ENCODE measurements at places on chromosomes 16 and 17.

GRCh38 chr16:12803203-12804093 is at the start of gene CPPED1:
CPPED1 (minus strand) TSS chr16:12803887; CDS start chr16:12803776, 111 bp downstream.
- DNase-seq: peak; percentile 95
- H3K27me3 ChIP-seq: no peaks in the 10 kb centered on the region
- no peaks in the 10 kb centered on the region for H3K4me1 ChIP-seq
- no peaks in the 10 kb centered on the region for H3K36me3 ChIP-seq
- peak within 1 kb of the TSS; percentile 82 for H3K27ac ChIP-seq
- H3K4me3 ChIP-seq: peak within 1 kb of the TSS; percentile 60

DNA sequence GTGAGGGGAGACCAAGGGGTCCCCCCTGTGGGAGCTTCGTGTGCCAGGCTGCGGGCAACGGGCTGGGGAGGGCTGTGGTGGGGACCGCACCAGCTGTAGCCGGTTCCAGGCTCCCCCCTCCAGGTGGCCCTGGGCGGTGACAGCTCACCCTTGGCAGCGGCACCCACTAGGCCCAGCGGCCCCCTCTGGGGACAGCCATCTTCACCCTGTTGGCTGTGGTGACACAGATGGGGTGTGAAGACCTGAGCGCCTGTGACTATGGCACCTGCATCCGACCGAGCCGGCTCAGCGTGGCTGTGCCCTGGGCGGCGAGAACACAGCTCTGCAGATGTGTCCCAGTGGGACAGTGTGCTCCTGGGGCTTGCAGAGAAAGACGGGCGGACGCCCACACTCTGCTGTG is 1.1 kb upstream of the C1QTNF8 start:
- peak overlapping the region; percentile 96 for H3K27ac ChIP-seq
- peaks cover 49% of the 10 kb centered on the region for H3K4me1 ChIP-seq
- H3K36me3 ChIP-seq: no peaks in the 10 kb centered on the region
- DNase-seq: no peak
- peaks cover 2% of the 10 kb centered on the region for H3K27me3 ChIP-seq
- H3K4me3 ChIP-seq: no peak overlapping the region

- H3K36me3 ChIP-seq: peaks cover 17% of the 10 kb centered on the region
- no peak overlapping the region for H3K4me3 ChIP-seq
- no peak overlapping the region for H3K27ac ChIP-seq
- H3K4me1 ChIP-seq: no peaks in the 10 kb centered on the region
These were observed 16.6 kb downstream of the GPR179 start for GRCh38 chr17:38326996-38327792.

DNA sequence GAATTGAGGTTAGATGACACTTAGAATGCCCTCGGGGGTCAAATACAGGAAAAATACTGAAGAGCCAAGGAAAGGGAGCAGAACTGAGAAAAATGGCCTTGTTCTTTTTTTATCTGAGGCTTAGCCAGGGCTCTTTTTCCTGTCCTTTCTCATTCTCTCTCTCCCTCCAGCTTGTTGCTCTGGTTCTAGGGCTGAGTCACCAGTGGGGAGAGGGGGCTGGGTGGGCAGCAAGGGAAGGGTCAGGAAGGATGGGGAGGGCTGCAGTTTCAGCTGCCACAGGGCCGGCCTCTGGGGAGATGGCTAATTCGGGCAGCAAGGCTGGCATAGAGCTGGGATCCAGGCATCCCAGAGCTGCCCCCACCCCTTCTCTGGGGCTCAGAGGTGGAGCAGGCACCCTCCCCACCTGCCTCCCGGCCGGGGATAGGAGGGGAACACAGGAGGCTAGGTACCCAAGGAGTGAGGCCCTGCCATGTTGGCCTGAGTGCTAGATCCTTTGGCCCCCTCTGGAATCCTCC is 3.9 kb downstream of the ITGA3 start:
- peak; percentile 96 for DNase-seq
- peak overlapping the region; percentile 99 for H3K27ac ChIP-seq
- peak overlapping the region; percentile 95 for H3K4me3 ChIP-seq
- no peaks in the 10 kb centered on the region for H3K36me3 ChIP-seq
- no peaks in the 10 kb centered on the region for H3K27me3 ChIP-seq
- no peaks in the 10 kb centered on the region for H3K4me1 ChIP-seq

DNA sequence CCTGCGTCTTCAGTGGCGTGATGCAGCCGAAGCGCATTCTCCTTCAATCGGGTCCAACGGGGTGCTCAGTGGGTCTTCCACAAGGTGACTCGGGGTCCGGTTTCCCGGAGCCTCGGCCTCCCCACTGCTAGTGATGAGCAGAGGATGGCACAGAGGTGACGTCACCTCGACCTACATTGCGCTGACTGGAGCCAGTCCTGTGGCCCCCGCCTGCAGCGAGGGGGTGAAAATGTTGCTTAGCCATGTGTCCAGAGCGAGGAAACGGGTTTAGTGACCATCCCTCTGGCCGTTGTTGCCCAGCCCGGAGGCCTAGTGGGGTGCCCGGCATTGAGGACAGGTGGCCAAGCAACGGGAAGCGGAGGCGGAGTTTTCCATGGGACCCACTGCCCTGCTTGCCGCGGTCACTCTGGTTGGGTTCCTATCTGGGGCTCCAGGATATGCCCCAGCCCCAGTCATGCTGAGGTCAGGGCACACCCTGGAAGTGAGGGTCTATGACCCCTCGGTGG is 190.6 kb upstream of the CIBAR2 start:
- H3K27me3 ChIP-seq: no peaks in the 10 kb centered on the region
- no peak overlapping the region for H3K27ac ChIP-seq
- DNase-seq: no peak

GRCh38 chr17:70168044-70168976 is 1.0 kb upstream of the KCNJ2 start:
- H3K36me3 ChIP-seq: no peaks in the 10 kb centered on the region
- H3K27ac ChIP-seq: peak overlapping the region; percentile 74
- DNase-seq: peak; percentile 67

- H3K4me3 ChIP-seq: no peak overlapping the region
- H3K27me3 ChIP-seq: peaks cover 45% of the 10 kb centered on the region
- no peak overlapping the region for H3K27ac ChIP-seq
- no peak for DNase-seq
These were observed 13.4 kb downstream of the ST6GALNAC1 start for GRCh38 chr17:76630151-76630550.

- H3K36me3 ChIP-seq: peaks cover 19% of the 10 kb centered on the region
- no peaks in the 10 kb centered on the region for H3K4me1 ChIP-seq
- H3K4me3 ChIP-seq: no peak overlapping the region
- no peaks in the 10 kb centered on the region for H3K27me3 ChIP-seq
- H3K27ac ChIP-seq: no peak overlapping the region
- no peak for DNase-seq
These were observed 29.7 kb upstream of the GFOD2 start for GRCh38 chr16:67748834-67749233.

GRCh38 chr17:77693776-77694175 is 264.7 kb upstream of the TNRC6C start:
- no peaks in the 10 kb centered on the region for H3K27me3 ChIP-seq
- no peaks in the 10 kb centered on the region for H3K36me3 ChIP-seq
- peak; percentile 25 for DNase-seq
- no peak overlapping the region for H3K27ac ChIP-seq

- no peaks in the 10 kb centered on the region for H3K4me1 ChIP-seq
- H3K27me3 ChIP-seq: no peaks in the 10 kb centered on the region
- H3K4me3 ChIP-seq: no peak overlapping the region
- H3K27ac ChIP-seq: no peak overlapping the region
- H3K36me3 ChIP-seq: peaks cover 21% of the 10 kb centered on the region
These were observed 6.6 kb upstream of the SUPT4H1 start for GRCh38 chr17:58358408-58359172.

GRCh38 chr17:43939886-43940285 is 2.4 kb downstream of the PPY start:
- H3K4me1 ChIP-seq: peaks cover 7% of the 10 kb centered on the region
- H3K27me3 ChIP-seq: no peaks in the 10 kb centered on the region
- no peak for DNase-seq
- no peak overlapping the region for H3K4me3 ChIP-seq
- H3K27ac ChIP-seq: no peak overlapping the region
